ENCODE measurements at places on chromosomes 11 and 22.

DNA sequence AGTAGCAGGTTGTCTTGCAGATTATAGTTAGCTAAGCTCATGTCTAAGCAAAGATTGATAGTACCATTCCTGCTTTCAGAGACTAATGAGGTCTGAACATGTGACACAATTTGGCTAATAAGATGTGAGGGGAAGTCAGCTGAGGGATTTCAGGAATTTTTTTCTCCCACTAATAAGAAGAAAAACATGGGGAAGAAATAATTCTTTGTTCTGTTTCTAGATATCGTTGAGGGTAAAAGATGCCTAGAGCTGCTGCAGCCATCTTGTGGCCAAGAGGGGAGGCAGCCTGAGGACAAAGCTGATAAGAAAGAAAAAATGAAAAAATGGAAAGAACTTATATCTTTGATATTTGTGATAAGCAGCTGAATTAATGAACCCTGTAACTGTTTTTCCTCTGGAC is 1334.4 kb downstream of the LRRC4C start:
- DNase-seq = peak; percentile 6

- no peak for DNase-seq
These were observed 67.3 kb downstream of the PRDM11 start for GRCh38 chr11:45213717-45214116.

GRCh38 chr11:75338516-75339208 is 12.8 kb downstream of the ARRB1 start:
- peak; percentile 51 for DNase-seq

GRCh38 chr11:95140397-95141033 is 50.9 kb downstream of the ENDOD1 start:
- peak; percentile 49 for DNase-seq

DNA sequence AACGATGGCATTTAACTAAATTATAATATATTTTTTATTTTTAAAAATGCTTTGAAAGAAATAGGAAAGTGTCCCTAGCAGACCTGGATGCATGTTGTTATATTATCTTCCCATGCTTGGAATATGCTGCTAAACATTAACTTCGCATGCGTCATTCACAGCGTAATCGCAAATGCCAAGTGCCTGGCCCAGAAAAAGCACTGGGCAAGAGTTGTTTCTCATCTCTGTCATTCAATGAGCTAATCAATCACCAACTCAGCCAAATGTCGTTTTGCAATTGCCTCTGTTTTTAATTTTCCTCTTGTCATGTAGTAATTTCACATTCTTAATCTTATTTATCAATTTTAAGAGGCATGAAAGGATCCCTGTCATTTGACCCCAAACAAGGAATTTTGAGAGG is 1421.9 kb downstream of the BRD1 start:
- DNase-seq = no peak

GRCh38 chr11:58626934-58627483 is 4.5 kb downstream of the CNTF start:
- no peak for DNase-seq

DNA sequence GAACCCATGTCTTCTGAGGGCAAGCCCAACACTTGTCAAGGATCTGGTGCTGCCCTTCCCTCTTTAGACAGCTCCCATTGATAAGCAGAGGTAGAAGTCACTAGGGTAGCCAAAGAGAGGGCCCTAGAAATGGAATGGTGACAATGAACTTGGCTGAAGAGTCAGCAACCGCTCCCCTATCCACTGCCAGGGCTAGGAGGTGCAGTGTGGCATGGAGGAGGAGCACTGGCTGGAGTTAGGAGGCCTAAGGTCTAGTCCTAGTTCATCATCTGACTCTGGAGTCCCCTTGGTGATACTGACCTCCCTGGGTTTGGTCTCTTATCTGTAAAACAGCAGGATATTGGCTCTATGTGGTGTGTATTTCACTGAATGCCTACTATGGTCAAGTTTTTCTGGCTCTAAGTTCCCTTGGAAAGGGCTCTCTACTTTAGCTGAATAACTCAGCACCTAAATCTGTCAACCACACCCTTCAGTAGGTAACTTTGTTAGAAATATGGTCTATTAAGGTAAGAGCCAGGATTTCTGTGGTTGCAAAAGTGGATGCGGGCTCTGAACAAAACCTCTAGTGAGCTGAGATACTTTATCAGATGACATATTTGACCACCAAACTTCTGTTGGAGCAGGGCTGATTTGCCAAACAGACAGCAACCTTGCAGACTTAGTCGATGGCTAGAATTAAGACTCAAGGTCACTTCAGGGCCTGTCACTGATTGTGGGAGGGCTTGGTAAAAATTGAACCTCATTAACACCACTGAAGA is 10.5 kb downstream of the TIMP3 start:
- DNase-seq = no peak

DNA sequence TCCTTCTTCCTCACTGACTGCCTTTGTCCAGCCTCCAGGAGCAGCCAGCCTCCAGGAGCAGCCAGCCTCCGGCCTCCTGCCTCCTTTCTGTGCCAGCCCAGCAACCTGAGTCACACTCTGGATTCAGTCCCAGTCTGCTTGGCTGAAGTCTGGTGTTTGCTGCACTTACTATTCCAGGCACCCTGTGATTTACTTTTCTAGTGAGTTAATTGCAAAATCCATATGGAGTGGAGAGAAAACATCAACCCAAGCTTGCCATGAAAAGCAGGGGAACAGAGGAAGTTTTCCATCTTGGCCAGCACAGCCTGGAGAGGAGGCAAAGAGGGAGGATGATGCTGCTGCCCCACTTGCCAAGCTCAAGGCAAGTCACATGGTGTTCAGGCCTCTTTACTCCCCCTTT is 400.5 kb downstream of the TENM4 start:
- no peak for DNase-seq

- no peak for DNase-seq
These were observed 1.1 kb downstream of the JHY start for GRCh38 chr11:122883646-122883979.

DNA sequence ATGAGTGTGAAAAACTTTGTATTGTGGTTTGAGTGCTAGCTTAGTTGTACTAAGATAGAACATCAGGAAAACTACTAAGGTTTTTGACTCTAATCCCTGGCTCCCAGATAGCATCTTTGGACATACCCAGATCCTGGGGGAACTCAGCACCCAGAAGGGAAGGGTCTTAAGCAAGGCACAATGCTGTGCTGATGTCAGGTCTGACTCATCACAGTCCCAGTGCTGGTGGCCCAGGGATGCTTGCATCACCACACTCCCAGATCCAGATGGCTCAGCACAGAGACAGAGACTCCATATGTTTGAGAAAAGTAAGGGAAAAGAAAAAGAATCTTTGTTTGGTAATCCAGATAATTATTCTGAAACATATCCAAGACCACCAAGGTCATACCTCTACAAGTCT is 18.3 kb upstream of the OR56A3 start:
- no peak for DNase-seq

GRCh38 chr11:114066046-114066648 is 6.6 kb downstream of the ZBTB16 start:
- DNase-seq = no peak

- DNase-seq = no peak
These were observed 267.4 kb upstream of the ISX start for GRCh38 chr22:34798605-34799004.

DNA sequence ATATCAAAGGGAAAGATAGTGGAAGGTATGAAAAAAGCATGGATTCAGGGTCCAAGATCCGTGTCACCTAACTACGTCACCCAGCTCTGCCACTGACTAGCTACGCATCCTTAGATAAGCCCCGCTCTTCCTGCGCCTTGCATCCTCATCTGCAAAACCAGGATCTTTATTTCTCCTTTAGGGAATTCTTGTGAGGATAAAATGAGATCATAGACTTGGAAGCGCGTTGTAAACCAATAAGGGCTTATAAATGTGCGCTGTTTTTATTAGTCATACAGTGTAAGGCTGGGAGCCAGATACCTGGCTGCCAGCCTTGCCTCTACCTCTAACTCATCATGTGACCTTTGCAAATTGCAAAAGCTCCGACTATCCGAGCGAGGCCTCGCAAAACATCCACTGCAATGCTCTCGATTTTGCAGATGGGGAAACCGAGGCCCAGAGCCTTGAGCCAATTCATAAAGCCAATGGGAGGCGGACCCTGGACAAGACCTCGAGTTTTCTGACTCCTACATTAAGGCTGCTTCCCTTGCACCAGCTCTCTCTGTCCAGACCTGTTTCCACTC is 753 bp downstream of the PRPF19 start:
- peak; percentile 14 for DNase-seq

- no peak for DNase-seq
These were observed 14.8 kb downstream of the IGLL5 start for GRCh38 chr22:22902247-22903001.

GRCh38 chr22:47622541-47622940 is 860.1 kb downstream of the TBC1D22A start:
- no peak for DNase-seq

- no peak for DNase-seq
These were observed 13.8 kb upstream of the TEF start for GRCh38 chr22:41367680-41368542.

DNA sequence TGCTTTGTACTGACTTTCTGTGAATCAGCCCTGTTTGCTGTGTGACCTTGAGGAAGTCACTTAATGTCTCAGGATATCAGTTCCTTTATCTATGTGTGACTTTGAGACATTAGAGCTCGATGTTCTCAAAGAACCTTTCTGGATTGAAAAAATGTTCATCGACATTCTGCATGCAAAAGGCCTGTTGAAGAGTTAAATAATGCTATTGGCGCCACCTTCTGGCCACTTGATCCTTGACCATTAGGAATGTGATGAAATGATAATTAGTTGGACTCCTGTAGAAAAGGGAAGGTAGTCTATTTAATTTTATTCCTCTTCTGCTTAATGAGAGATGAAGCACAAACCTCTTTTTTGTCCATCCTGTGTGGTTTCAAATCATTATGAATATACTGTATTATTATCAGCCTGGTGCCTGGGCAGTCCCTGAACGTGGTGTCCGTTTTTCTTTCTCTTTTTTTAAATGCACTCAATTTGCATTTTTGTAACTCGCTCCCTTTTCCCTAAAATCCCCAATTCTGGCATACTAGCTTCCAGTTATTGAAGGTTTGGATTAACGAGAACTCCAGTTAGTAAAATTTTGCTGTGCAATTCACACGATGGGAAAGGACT is 20.7 kb downstream of the ELF5 start:
- DNase-seq = peak; percentile 85

DNA sequence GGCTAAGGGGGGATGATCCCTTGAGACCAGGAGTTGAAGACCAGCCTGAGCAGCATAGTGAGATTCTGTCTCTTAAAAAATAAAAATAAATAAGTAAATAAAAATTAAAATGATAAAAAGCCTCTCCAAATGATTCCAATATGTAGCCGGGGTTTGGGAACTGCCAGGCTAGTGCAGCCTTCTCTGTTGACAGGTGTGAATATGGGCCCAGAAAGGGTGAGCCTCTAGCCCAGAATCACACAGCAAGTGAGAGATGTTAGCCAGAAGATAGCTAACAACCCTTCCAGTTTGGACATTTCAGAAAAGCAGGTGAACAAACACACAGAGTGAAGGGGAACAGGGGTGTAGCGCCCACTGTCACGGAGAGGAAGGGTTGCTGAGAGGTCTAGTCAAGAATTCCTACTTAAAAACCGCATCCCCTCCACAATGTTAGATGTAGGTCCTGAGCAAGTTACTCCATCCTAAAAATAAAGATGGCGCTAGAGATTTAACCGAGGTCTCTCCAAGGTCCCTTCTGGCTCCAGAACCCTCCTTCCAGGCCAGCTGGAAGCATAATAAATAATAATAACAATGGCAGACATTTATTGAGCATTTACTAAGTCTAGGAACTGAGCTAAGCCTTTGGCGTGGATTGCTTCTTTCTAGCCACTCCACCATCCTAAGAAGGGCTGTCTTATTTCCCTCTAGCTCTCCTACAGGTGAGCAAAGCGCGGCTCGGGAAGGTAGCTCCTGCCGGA is 51.6 kb downstream of the CYTH4 start:
- no peak for DNase-seq

DNA sequence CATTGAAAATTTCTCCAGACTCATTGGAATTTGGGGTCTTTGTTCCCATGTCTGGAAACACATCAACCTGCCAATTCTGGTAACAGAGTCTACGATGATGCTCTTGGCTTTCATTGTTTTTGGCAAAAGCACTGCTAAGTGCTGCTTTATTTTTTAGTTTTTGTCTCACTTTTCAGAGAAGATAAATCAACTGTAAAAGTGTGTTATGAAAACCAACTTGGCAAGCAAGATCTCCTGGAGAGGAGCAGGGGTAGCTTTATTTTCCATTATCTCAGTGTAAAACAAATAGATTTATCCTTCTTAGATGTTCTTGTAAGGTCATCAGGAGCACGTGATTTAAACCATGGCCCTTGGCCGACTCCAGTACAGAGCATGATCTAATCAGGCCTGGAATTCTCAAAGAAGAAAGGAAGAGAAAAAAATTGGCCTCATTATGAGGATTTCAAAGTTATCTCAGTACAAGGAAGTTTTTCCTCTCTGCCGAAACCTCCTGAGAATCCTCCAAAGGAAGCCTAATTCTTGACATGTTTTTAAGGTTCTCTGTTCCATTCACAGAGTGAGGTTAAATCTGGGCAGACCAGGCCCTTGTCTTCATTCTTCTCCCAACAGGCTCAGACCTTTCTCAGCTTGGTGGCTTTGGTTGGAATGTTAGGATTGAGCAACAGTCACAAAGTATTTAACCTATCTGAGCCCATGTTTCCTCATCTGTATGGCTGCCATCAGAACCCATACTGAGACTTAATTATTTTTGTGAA is 16.4 kb upstream of the PAMR1 start:
- DNase-seq = no peak

All from suppressor macrophage treated with lipopolysaccharide for 1 hour (primary cell).